NCI-H524 (cell line): ENCODE measurements at places on chromosomes 12 and 14.
A peak's percentile ranks its signal among the peaks of the same experiment; 100 is the strongest.

DNA sequence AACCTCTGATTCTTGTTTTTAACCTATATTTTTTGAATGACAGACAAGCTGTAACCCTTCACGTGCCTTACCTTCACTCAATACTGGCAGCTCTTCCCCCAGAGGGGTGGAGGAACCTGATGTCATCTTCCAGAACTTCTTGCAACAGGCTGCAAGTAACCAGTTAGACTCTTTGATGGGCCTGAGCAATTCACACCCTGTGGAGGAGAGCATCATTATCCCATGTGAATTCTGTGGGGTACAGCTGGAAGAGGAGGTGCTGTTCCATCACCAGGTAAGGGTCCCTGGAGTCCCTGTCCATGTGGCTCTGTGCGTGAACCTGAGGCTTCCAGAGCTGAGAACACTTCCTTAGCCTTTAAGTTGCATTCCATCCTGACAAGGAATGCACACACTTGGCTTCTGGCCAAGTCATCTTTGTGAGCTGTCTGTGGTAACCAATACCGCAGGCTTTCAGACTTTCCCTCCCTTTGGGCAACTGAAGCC, 22.7 kb downstream of the TRAFD1 start:
- DNase-seq, result no peak

GRCh38 chr12:106753526-106753925, 21.0 kb upstream of the RIC8B start:
- no peak for DNase-seq

- peak; percentile 17 for DNase-seq
These were observed 10.5 kb downstream of the PLD4 start for GRCh38 chr14:104935026-104935650.

DNA sequence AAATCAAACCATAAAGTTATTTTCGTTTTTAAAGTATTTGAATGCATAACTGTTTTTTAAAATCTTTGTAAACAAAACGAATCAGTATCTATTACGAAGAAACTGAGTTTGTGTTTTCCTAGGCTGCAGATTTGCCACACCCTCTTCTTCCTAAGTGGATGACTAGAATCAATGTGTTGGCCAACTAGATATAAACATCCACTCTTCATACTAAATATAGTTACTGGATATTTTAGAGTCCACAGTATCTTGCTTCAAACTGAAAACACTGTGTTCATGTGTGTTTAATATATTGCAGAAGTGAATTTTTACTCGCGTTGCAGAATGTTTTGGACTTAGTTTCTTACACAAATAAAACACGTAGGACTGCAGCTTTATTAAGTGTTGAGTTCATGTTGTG, 63.2 kb downstream of the KLHL28 start:
- no peak for DNase-seq

- no peak for DNase-seq
These were observed 26.5 kb upstream of the RIC8B start for GRCh38 chr12:106747973-106748436.

DNA sequence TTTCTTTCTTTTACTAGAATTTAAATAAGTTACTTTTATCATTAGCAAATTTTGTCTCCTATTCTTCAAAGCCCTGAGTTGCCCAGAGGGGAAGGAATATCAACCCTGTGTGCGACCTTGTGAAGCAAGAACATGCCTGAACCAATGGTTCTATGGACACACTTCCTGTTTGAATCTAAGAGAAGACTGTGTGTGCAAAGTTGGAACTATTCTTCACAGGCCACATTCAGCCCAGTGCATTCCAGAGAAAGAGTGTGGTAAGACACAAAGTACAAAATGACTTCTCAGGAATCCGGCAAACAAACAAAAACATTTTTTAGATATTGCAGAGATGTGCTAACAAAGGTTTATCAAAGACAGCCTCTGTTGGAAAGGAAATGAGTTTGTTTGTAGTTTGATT, 90.8 kb upstream of the PTPRQ start:
- DNase-seq, result no peak

GRCh38 chr14:58640959-58641358, 3.2 kb downstream of the DACT1 start:
- DNase-seq, result no peak

DNA sequence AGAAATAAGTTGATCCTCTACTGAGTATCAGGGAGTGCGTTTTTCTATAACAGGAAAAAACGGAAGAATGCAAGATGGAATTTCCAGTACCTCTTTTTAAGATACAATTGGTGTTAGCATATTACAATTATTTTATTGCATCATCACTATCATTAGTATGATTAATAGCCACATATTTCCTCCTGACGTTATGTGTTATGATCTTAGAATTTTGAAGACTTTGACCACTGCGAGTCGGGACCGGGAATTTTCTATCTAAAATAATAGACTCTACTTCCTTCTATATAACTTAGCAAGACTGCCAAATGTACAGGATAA, 679 bp upstream of the SAV1 start:
- no peak for DNase-seq

DNA sequence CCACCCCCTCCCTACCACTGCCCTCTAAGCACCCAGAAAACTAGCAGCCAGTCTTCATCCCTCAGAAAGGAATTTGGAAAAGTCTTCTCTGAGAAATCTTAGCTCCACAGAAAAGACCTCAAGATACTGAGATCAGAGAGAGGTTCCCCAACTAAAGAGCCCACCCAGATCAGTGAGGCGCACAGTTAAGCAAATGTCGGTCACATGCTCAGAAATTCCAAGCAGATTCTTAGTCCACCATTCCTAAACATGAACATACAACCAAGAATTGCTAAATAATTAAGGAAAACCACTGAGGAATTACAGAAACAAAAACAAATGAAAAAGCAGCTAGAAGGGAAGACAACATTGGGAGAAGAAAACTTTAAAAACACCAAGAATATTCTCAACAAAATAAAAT, 32.3 kb downstream of the MED13L start:
- DNase-seq, result no peak

- no peak for DNase-seq
These were observed 96.5 kb downstream of the DUSP16 start for GRCh38 chr12:12466157-12466556.

DNA sequence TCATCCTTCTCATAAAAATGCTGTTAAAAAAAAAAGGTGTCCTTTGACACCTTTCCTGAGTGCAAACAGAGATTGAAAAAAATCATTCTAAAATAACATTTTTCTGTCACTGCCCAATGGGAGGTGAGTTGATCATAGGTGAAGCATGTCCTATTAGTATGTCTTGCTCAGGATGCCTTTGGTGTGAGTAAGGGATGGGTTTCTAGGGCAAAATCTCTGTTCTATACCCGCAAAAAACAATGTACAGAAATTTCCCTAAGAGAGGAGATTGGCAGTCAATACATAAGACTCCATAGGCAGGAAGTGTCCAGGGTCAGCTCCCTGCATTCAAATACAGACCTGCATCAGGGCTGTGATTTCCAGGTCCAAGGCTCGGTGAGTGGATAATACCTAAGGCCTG, 195.2 kb downstream of the DAD1 start:
- no peak for DNase-seq

DNA sequence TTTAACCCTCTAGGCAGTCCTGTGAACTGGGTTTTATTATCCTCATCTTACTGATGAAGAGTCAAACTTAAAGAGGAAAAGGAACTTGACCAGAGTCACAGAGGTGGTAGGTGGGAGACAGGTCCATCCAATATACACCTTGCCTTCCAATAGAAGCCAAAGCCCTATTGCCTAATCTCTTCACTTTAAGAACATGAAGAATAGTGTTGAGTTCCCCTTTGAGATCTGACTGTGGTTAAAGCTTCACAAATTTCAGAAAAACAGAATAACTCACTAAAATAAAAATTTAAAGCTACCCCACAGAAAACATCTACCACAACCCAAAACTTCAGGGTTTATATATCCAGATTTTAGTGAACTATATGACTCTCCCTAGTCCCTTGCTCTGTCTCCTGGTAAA, 115.4 kb downstream of the ETV6 start:
- DNase-seq, result no peak

DNA sequence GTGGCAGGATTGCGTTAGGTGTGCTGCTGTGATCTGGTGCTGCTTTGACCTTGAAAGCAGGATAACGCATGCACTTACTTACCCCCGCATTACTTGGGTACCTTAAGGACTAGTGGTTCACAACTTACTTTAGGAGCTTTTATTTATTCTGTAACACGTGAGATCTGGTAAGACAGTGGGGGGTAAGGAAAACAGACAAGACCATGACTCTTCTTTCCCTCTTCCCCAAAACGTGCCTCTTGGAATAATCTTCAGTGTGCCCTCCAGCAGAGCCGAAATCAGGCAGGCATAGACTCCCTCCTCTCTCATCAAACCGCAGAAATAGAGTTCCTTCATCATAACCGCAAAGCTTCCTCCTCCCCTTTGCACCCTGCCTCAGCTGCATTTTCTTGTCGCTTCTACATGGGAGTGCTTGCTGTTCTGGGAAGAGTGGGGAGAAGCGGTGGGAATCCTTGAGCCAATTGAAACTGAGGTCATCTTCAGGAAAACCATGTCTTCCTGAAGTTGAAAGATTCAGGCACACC, 43.4 kb downstream of the RAD52 start:
- DNase-seq, result no peak

- no peak for DNase-seq
These were observed 8.5 kb upstream of the SVOP start for GRCh38 chr12:109029411-109029810.

GRCh38 chr12:115060477-115061168, 376.6 kb upstream of the TBX3 start:
- DNase-seq, result no peak

GRCh38 chr14:99968941-99969340, 96.3 kb upstream of the EVL start:
- DNase-seq, result no peak

- no peak for DNase-seq
These were observed 4.5 kb downstream of the DCN start for GRCh38 chr12:91178139-91178561.

GRCh38 chr12:108337235-108338223, 1.6 kb downstream of the CMKLR1 start:
- DNase-seq, result peak; percentile 46

GRCh38 chr14:72515779-72516770, 377.8 kb downstream of the DPF3 start:
- DNase-seq, result peak; percentile 93

DNA sequence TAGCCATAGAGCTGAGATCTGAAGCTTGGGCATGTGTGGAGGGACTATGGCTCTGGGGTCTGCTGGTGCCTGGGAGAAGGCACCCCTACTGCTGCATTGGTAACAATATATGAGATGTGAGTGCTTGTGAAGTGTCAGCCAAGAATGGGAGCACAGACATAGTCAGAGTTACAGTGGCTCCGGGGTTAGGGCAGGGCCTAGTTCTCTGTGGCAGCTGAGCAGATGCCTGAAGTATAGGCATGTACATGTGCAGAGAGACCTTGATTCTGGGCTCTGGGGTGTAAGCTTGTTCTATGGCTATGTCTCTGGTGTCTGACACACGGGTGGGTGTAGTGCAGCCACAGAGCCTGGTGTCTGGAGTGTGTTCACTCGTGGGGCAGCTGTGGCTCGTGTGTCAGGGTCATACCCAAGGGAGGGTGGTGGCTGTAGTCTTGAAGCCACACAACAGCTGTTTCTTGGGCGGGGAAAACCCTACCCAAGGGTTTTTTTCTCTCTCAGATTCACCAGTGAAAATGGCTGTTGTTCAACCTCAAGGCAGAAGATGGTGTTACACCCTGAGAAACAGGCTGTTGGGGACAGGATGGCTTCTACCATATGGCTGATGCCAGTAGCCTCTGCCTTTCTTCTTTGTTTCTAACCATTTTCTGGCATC, 11.9 kb upstream of the TCL1A start:
- no peak for DNase-seq

- peak; percentile 57 for DNase-seq
These were observed 500 bp downstream of the GPR137C start for GRCh38 chr14:52553002-52553670.

DNA sequence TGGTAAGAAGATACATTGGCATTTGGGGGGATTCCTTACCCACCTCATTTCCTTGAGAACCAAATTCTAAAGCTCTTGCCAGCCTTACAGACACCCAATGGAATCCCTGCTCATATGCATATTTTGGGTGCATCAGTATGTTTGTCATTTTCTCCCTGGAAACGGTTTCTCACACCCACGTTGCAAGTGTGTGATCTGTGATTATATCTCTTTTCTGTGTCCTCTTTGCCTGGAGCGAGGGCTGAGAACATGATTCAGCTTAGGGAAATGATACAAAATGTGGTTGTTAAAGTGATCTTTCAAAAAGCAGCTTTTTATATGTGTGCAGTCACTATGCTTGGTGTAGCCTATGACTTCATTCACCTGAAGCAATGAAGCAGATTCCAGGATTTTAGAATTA, 52.0 kb downstream of the KCNMB4 start:
- DNase-seq, result no peak

DNA sequence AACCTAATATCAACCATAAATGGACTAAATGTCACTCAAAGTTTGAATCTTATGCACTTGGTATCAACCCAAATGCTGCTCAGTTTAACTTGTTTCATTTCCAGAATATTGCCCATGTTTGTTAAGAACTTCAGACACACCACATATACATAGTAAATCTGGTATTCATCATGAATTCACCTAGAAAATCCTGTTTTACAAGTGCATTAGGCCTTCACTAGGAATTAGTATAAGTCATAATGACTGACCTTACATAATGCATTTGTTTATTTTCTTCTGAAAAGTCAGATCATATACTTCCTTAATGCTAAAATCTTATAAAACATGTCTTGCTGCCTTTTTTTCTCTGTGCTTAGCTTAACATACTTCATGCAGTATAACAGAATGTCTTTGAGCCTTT, 66.1 kb downstream of the ABCD2 start:
- DNase-seq, result no peak

- no peak for DNase-seq
These were observed 98.8 kb downstream of the CALM1 start for GRCh38 chr14:90495357-90496276.

GRCh38 chr12:84641940-84642545, 270.6 kb downstream of the SLC6A15 start:
- DNase-seq, result peak; percentile 24

DNA sequence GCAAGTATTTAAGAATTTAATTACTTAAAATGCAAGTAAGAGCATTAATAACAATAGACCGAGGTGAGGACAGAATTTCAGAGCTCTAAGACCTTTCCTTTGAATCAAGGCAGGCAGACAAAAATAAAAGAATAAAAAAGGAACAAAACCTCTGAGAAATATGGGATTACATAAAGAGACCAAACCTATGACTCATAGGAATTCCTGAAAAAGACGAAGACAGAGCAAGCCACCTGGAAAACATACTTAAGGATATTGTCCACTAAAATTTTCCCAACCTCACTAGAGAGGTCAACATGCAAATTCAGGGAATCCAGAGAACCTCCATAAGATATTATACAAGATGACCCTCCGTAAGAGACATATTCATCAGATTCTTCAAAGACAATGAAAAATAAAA, 325.1 kb downstream of the AEBP2 start:
- no peak for DNase-seq

DNA sequence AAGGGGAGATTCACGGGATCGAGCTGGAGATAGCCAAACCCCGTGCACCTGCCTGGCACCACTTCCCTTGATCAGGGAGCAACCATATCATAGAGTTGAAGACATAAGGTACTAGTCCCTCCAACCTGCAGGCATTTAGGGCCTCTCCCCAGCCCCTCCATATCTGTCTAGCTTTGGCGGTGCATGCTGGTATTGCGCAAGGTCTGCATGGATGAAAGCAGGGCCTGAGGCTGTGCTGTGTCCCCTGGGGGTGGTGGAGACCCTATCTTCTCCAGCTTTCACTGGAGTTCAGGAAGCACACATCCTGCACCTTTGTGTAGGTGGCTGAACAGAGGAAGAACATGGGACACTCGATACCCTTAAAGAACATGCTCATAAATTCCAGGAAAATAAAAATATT, 46.9 kb downstream of the KCTD10 start:
- DNase-seq, result no peak

- DNase-seq, result no peak
These were observed 111.2 kb downstream of the RIN3 start for GRCh38 chr14:92624764-92625163.

GRCh38 chr12:99130808-99131553, 485.9 kb downstream of the APAF1 start:
- no peak for DNase-seq
